ENCODE measurements at places on chromosomes 5 and 9.

DNA sequence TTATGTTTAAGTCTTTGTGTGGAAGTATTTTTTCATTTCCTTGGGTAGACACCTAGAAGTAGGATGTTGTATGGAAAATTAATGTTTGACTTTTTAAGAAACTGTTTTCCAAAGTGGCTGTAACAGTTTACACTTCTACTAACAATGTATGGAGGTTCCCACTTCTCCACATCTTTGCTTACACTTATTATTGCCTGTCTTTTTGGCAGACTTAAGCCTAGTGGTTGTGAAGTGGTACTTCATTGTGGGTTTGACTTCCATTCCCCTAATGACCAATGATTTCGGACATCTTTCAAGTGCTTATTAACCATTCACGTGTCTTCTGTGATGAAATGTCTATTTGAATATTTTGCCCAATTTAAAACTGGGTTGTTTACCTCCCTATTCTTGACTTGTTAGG lies 91.5 kb upstream of the CDKN2B start:
- DNase-seq, result no peak

GRCh38 chr5:178123966-178124925 lies 6.6 kb upstream of the RMND5B start:
- DNase-seq, result no peak

DNA sequence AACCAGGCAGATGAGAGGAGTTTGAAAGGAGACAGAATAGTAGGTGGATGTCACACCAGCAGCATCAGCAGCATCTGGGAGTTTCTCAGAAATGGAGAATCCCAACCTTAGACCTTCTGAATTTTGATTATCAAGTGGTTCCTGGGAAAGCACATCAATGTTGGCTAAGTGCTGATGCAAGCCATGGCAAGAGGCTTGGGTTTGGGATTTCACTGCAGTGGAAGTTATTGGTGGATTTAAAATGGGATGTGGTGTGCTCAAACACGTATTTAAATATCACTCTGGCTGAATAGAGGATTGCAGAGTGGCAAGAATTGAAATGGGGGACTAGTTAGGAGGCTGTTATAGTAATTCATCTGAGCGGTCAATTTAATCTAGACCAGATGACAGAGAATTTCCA lies 387.8 kb upstream of the WWC1 start:
- DNase-seq, result no peak

DNA sequence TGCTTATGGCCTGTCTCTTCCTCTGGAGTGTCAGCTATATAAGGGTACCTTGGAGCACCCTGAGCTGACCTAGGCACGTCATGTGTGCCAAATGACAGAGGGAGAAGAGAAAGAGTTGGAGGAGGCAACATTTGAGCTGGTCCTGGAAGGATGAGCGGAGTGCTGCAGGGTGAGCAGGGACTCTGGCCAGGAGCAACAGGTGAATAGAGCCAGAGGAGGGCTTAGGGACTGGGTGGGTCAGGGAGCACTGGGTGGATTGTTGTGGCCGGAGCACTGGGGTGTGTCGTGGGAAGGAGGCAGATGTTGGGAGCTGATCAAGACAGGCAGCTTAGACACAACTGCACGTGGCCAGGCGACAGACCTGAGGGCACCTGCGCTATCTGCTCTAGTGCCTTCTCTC lies 43.6 kb downstream of the TSPAN17 start:
- DNase-seq, result no peak

Measured in stimulated activated CD8-positive, alpha-beta memory T cell treated with anti-CD3 and anti-CD28 coated beads, Interleukin-15, amount 100 ng/mL, for 4 hours (primary cell).